ENCODE measurements at places on chromosomes 12 and 14. TPM values are rescaled to one million over a fixed set of nuclear protein-coding genes. Genes with fewer than 3 reads are reported as not detected.

Gene NAV3
- 0.22 TPM for total RNA-seq

Gene SIX4
- 0.23 TPM for total RNA-seq

DNA sequence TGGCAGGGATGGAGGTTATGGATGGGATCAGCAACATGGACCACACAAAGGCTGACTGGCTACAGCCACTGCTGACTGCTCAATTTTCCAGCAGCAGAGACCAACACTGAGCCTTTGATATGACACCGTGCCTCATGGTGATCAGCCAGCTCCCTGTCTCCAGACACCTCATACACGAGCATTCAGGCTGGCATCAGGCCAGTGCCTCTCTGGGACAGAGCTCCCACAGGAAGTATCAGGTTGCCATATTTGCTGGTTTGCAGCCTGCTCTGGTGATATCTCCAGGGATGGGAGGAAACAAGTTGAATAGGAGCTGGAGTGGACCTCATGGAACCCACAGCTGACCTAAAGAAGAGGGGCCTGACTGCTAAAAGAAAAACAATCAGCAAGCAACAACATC, 471.2 kb upstream of the ATXN7L3B start:
- H3K27ac ChIP-seq = no peak overlapping the region
- no peaks in the 10 kb centered on the region for H3K27me3 ChIP-seq
- no peak overlapping the region for H3K4me3 ChIP-seq

GRCh38 chr14:36556811-36557433, 25.5 kb downstream of the NKX2-8 start:
- no peak overlapping the region for H3K4me3 ChIP-seq
- no peak overlapping the region for H3K27ac ChIP-seq
- DNase-seq = no peak
- no peaks in the 10 kb centered on the region for H3K27me3 ChIP-seq
- H3K36me3 ChIP-seq = no peaks in the 10 kb centered on the region

DNA sequence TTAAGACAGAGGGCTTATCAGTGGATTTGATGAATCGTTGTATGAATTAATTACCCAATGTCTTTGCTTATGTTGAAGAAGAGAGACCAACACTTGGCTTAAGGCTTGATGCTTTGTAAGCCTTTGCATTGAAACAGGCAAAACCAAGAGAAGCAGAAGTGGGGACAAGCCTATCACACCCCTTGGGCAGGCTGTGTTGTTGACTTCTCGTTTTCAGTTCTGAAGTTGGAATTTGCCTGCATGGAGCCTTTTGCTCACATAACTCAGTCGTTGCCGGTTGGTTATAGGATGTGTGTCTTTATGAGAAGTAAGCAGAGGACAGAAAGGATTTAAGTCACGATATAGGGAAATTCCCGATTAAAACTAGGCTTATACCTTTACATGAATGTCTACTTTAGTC, 94.7 kb downstream of the CCDC92 start:
- no peak for DNase-seq
- no peaks in the 10 kb centered on the region for H3K27me3 ChIP-seq
- no peaks in the 10 kb centered on the region for H3K36me3 ChIP-seq
- H3K4me3 ChIP-seq = no peak overlapping the region
- no peaks in the 10 kb centered on the region for H3K4me1 ChIP-seq
